ENCODE measurements at places on chromosomes 11 and 22. TPM values are rescaled to one million over a fixed set of nuclear protein-coding genes. Genes with fewer than 3 reads are reported as not detected.

- DNase-seq: no peak
Measured at GRCh38 chr11:28584992-28585391, 476.8 kb downstream of the METTL15 start.

Gene RTN4RL2
- polyA plus RNA-seq: 3.2 TPM

Gene OR4D9
- 0.11 TPM for polyA plus RNA-seq

DNA sequence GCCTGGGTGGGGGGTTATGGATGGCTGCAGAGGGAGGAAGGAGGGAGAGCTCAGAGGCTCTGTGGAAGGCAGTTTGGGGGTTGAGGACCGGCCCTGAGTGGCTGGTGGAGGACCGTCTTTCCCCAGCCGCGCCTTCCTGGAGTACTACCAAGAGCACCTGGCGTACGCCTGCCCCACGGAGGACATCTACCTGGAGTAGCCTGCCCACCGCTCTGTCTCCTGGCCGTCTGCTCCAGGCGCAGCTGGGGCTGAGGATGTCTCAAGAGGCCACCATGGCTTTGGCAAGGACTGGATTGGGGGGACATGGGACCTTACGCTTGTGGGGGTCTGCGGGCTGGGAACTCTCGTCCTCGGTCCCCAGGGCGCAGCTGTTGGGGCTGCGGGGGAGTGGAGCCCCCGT lies 10.0 kb downstream of the MAPK8IP2 start:
- no peak for DNase-seq

Gene NLRP14
- polyA plus RNA-seq: 1.1 TPM

Gene MYBPC3
- 0.14 TPM for polyA plus RNA-seq

Gene TSGA10IP
- not detected for polyA plus RNA-seq

DNA sequence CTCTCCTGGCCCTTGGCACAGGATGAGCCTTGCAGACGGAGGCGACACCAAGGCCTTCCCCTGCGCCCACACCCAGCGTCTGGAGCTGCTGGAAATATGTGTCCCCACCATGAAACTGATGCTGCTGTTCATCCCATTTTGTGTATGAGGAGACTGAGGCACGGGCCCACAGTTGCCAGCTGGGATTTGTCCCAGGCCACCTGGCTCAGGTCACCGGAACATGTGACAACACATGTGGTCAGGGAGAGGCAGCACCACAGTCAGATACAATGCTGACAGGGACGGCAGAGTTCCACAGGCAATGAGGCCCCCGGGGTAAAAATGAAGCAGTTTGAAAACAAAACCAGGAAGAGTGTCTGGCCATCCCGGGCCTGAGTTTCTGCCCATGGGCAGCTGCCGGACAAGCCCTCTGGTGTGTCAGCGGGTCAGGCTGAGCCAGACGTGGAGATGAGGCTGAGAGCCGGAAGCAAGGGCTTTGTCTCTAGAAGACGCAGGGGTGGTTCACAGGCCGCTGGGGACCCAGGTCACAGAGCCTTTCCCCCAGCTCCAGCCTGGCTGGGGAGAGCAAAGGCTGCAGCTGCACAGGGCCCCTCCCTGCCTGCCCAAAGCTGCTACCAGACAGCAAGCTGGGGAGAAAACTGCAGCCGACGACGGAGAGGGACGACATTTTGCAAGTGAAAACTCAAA lies 80.7 kb downstream of the CDKN1C start:
- no peak for DNase-seq

- no peak for DNase-seq
Measured at GRCh38 chr11:35334385-35335090, 84.8 kb downstream of the SLC1A2 start.

All from left renal cortex interstitium (tissue), 4 donors.